Stimulated activated CD4-positive, alpha-beta T cell treated with anti-CD3 and anti-CD28 coated beads, Interleukin-4, amount 100 ng/mL, for 48 hours (primary cell): ENCODE measurements at places on chromosomes 7 and 10.
A peak's percentile ranks its signal among the peaks of the same experiment; 100 is the strongest.

DNA sequence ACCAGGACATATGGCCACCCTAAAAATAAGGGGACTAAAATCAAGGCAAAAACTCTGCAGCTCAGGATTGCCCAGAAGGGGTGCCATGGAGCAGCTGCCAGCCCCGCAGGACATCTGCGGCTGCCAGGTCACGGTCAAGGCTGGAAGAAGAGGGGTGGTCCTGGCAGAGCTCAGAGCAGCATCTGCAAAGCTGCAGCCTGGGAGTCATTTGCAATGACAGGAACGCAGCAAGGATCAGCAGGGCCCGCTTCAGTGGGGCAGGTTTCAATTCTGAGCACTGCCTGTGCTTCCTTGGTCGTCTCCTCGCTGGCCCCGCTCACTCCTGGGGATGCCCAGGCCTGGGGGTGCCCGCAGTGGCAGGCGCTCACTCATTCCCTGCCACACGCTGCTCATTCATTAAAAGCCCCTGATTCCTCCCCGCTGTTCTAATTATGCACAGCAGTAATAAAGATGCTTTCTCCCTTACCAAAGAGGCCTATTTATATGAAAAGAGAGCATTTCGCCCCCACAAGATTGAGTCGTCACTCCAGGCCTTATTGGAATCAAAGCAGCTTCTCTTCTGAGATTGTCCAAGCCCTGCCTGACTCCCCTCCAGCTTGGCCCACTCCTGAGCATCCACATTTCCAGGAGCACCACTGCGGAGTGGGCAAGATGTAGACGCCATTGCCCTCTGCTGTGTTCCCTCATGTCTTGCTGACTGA is 4.6 kb downstream of the HSPA12A start:
- no peak for DNase-seq

GRCh38 chr10:78211561-78212051 is 177.9 kb downstream of the RPS24 start:
- DNase-seq, result no peak

- no peak for DNase-seq
Observed at GRCh38 chr7:118615681-118616080, 391.2 kb downstream of the ANKRD7 start.

DNA sequence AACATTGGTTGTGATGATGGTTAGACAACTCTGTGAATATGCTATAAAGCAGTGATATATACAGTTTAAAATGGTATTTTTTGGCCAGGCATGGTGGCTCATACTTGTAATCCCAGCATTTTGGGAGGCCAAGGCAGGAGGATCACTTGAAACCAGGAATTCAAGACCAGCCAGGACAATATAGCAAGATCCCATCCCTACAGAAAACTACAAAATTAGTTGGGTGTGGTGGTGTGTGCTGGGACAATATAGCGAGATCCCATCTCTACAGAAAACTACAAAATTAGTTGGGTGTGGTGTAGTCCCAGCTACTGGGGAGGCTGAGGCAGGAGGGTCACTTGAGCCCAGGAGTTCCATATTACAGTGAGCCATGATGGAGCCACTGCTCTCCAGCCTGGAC is 27.5 kb upstream of the MSMB start:
- no peak for DNase-seq

DNA sequence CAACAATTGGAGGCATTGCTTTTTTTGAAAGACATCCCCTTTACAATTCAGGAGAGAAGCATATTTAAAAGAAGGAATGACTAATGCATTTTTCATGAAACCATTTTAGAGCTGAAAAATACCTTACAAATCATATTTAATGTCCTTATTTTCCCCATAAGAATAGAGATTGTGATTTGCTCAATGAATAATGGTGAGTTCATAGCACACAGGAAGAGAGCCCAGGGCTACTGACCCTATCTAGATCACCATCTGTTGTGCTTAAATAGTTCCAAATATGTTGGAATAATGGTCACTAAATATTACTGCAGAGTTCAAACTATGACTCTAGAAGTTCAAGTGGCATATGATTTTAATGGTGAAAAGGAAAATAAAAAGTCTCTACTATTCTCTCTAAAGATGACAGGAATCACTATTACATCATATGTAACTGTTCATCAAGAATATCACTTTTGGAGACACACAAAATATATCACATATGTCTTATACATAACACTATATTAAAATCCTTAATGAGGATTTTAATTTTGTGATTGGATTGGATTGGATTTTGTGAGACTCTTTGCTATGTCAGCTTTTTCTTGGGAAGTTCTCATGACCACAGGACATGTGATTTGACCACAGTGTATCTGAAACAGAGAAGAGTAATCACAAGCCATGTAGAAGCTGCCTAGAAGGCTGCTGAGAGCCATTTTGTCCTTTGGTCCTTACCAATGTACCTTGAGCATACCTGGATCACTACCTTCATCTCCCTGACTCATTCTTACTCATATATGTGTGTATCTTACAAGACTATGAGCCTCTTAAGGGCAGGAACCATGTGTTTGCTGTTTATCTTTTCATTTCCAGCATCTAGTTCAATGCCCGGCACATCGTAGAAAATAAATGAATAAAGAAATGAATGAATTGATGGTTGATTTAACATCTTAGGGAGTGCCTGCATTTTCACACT is 26.4 kb downstream of the SLC16A9 start:
- DNase-seq, result no peak

DNA sequence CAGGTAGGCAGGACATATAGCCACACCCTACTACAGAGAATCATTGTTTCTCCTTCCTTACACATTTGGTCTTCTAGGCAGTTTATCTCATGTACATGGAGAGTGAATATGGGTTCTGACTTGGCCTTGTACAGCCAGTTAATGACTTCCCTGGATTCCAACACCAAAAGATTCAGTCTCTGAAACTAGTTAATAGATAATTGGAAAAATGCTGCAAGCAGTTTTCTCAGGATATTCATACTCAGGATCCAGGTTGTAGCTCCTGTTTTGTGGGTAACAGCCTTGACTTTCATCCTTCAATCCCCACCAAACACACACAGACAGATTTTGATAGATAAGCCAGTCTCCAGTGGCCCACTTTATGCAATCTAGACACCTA is 690.2 kb downstream of the NRG3 start:
- DNase-seq, result no peak

DNA sequence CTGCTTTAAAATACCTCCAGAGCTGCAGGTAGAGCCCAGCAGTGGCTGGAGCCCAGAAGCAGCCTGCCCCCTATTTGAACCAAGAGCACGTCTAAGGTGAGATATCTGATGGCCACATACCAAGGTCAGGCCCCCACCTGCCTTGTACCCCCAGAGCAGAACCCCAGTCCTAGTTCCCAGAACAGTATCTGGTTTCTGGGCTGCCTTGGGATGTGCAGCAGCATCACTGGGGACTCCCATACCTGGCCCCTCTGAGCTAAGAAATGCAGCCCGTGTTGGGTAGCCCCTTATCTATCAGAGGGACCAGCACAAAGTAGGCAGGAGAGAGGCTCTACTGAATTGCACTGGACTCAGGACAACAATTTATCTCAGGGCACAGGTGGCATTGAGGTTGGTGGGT is 8.9 kb downstream of the SFTPD start:
- DNase-seq, result no peak

GRCh38 chr7:80618096-80618495 is 20.3 kb upstream of the CD36 start:
- DNase-seq, result no peak

DNA sequence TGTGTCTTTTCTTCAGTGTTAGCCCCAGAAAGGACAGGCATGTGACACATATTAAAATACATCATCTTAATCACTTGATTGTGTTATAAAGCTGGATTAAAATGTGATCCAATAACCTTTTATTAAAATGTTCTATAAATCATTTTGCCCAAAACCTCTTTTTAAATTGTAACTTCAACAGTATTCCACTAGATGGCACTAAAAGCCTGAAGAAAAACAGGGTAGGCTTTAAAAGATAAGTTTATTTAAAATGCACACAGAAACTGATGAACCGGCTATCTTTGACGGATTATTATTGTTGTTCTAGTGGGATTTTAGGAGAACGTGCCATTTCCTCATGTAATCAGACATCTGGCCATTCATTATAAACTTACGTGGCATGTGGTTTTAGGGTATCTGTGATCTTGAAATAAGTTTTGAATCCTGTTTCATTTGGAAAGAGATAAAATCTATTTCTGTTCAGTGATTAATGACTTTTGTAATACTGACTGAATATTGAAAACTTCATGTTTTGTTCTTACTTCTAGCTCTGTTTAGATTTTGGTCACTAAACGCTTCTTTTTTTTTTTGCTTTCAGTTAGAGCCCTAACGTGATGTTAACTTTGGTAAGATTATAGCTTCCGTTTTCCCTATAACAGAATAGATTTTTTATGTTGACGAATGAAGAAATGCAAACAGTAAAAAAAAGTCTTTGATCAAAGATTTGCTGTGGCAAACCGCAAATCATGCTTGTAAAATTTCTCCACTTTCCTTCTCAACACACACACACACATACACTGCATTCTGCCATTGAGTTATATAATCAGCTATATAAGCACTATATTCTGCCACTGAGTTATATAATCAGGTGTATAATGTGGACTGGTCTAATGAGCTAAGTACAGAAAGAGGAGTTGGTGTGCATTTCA is 13.6 kb downstream of the VPS50 start:
- no peak for DNase-seq

GRCh38 chr7:149566103-149566502 is 68.5 kb upstream of the ZNF746 start:
- DNase-seq, result no peak

GRCh38 chr10:124588736-124589490 is 127.3 kb downstream of the LHPP start:
- DNase-seq, result no peak

DNA sequence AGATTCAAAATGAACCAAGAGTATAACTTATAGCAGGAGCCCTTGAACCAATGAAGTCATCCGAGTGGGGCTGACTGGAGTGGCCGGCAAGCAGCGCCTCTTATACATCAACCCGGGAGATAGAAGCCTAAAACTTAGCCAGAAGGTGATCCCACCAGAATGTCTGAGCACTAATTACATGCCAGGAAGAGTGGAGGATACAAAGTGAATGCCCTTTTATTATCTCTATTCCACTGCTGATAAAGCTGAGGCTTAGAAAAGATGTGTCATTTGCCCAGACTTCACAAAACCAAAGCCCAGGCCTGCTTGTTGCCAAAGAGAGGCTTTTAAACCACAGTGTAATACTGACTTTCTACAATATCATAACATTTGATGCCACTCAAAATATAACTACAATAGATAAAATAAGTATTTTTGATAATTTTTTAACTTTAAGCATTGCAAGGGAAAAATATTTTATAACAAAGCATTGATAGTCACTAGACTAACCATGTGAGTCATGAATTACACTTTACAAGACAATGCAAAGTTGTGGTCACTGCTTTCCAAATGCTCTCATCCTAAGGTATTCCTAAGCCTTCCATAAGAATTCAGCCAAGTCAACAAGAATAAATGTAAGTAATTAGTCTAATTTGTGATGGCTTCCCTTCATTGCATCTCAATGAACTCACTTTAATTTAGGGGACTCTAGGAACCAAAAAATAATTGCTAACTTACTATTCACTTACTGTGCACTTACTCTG is 58.6 kb upstream of the ARID5B start:
- DNase-seq, result no peak

GRCh38 chr10:109981650-109982049 is 26.1 kb upstream of the ADD3 start:
- no peak for DNase-seq

DNA sequence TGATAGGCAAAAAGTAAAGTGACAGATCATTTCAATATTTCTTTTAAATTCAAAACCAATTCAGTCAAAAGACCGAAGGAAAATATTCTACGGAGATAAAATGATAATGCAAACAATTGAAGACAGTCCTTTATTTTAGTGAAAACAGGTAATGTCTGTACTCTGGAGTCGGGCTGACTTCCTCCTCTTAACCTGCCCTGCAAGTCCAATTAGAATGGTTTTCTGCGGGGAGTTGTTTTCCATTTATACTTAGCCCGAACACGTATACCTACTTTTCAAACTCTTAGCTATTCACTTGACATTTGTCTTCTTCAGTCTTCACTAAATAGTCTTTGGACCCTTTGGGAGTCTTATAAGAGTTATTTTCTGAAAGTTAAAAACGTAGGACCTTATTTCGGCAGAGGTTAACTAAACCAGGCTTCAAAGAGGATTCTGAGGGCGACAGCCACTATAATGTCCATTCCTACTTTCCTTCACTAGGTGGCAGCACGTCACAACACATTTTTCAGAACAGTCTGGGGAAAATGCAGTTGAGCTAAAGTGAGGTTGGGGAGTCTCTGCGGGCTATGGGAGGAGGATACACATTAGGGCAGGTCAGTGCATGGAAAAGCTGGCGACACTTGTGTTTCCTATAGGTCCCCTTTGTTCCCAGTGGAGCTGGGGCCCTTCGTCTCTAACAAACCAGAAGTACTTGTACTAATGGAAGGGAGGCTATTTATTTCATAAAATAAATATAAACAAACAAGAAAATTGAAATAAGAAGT is 472.0 kb downstream of the KCNMA1 start:
- DNase-seq, result peak; percentile 9

GRCh38 chr10:25083546-25084111 is 67.2 kb downstream of the THNSL1 start:
- DNase-seq, result no peak

DNA sequence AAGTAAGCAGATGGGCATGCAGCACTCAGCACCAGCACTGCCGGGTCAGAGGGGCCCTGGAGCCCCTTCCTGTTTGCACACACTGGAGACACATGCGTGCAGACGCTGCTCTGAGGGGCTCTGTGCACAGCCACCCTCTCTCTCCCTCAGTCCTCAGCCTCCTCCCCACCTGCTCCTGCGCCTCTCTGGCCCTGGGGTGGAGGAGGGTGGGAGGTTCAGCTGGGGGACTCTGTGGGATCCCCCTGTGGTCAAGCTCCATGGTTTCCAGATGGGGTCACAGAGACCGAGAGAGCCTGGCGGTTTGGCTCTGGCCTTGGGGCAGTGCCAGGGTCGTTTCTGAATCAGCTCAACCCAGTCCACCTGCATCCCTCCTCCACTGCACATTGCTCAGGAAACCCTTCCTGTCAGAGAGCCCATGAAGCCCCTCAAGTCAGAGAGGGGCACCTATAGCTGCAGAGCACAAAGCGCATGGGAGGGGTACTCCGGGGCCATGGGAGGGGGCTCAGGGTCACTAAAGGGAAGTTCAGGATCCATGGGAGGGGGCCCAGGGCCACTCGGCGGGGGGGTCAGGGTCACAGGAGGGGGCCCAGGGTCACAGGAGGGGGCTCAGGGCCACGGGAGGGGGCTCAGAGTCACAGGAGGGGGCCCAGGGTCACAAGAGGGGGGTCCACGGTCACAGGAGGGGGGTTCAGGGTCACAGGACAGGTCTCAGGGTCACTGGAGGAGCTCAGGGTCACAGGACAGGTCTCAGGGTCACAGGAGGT is 161.7 kb downstream of the ADARB2 start:
- DNase-seq, result no peak
